MM.1S (cell line): ENCODE measurements at places on chromosomes 5 and 9.

GRCh38 chr9:37730256-37730655 lies 23.3 kb upstream of the TRMT10B start:
- no peak for DNase-seq

GRCh38 chr9:89720696-89721175 lies 115.9 kb downstream of the GADD45G start:
- no peak for DNase-seq

DNA sequence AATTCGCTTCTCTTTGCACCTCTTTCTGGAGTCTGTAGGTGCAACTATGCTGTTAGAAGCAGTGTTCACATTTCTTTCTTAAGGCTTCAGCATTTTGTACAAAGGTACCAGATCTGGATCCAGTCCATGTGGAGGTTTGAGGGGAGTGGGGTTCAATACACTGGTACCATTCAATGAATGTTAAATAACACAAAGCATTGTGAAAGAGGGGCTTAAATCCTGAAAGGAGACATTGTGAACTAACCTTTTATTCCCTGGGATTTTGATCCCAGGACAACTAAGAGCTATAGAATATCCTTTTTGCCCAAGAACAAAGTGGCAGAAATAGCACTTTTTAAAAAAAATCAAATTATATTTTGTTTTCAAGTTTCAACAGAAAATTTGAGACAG lies 107.7 kb upstream of the VCAN start:
- no peak for DNase-seq

DNA sequence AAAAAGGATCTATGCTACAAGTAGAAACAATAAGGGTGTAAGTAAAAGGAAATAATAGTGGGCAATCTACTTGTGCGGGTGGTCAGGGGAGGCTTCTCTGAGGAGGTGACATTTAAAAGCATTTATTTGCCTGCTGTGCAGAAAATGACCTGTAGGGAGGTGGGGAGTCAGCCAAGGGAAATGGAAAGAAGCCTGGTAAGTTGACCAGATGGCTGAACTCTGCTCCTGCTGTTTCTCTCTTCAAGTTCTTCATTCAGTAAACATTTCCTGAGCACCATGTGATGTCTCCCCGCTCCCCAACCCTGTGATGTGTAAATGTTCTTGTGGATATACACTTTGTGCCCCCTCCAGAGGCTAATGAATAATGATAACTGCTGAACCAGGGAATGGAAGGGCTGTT lies 9.9 kb upstream of the SPIN1 start:
- no peak for DNase-seq

GRCh38 chr5:163497315-163497714 lies 8.1 kb upstream of the MAT2B start:
- DNase-seq = no peak

GRCh38 chr5:96439477-96440184 lies 6.6 kb upstream of the PCSK1 start:
- peak; percentile 93 for DNase-seq

GRCh38 chr5:177599731-177600507 lies at the start of gene B4GALT7:
B4GALT7 (plus strand) TSS chr5:177600132; CDS start chr5:177600211, 79 bp downstream.
- DNase-seq = peak; percentile 88

DNA sequence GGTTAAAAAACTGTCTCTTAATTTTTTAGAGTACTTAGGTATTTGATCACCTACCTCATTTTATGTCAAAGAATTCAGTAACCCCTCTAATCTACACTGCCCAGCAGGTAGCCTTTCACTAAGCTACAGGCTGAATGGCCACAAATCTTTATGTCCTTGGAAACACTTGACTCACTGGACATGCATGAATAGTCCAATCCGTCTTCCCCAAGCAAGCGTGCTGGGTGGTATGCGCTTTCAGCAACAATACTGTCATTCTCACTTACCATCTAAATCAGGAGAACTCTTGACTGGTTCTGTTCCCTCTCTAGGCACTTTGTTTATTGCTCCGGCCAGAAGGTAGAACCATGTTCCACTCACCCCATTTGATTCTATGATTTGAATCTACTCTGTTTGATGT lies 73.1 kb downstream of the TRPM3 start:
- no peak for DNase-seq

GRCh38 chr9:9855177-9856078 lies 757.4 kb downstream of the PTPRD start:
- DNase-seq = peak; percentile 25

DNA sequence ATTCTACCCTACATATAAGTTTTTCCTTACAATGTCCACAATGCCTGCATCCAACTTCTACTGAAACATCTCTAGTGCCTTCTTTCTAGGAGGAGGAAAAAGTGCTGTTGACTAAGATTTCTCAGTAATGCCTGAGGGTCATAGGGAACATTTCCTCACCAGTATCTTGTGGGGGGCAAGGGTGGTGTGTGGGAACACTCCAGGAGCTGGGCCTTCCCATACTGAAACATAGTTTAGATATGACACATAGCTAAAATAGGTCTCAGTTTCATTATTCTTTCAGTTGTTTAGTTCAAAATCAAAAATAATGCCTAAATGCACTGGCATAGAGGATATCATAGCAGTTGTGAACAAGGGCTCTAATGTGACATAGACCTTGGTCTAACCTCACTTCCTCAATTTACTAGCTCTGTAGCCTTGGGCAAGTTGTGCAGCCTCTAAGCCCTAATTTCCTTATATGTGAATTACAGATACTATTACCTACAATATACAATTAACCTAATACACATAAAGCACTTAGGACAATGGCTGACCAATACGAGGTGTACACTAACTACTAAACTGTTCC lies 66.1 kb downstream of the HAPLN1 start:
- DNase-seq = peak; percentile 18

GRCh38 chr5:57299986-57300385 lies 126.1 kb downstream of the GPBP1 start:
- no peak for DNase-seq

GRCh38 chr9:128007566-128008138 lies 26.9 kb upstream of the EEIG1 start:
- DNase-seq = peak; percentile 76

GRCh38 chr5:96370976-96371375 lies 62.1 kb downstream of the PCSK1 start:
- no peak for DNase-seq

DNA sequence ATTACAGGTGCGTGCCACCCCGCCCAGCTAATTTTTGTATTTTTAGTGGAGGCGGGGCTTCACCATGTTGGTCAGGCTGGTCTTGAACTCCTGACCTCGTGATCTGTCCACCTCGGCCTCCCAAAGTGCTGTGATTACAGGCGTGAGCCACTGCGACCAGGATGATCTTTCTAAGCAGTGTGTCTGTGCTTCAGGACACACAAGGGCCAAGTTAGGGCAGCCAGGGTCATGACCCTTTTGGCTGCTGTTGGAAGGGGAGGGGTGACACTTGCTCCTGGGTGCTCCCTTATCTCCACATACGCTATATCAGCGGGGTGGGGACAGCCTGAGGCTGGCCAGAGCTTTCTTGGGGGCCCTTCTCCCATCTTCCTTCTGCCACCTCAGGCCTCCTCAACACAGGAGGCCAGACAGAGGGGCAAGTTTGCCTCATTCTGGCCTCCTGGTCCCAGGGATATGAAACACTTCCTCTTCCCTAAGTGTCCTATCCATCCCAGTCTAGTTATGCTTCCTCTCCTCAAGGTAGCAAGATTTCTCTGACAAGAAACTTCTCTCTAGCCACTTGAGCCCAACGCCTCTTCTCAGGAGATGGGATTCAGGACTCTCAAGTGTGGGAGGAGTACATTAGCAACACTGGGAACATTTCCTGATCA lies 1.9 kb upstream of the ZNF79 start:
- DNase-seq = no peak

- DNase-seq = no peak
These were observed 159.3 kb downstream of the GABBR2 start for GRCh38 chr9:98549401-98549800.

GRCh38 chr5:134491841-134492442 lies 33.5 kb upstream of the JADE2 start:
- DNase-seq = no peak

DNA sequence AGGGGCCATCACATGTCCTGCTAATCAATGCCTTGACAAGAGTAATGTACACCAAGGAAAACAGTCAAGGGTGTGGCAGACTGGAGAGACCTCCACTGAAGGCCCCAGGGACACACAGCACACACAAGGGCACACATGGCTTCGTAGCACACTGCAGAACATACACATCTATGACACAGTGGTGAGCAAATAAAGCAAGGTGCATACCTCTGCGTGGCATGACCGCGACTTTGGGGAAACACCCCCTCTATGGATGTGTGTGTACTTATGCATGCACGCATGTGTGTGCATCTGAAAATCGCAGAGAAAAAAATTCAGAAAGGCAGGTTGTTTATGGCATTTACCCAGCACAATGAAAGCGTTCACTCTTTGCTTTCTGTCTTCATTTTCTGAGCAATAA lies 20.5 kb downstream of the SEMA4D start:
- DNase-seq = no peak

DNA sequence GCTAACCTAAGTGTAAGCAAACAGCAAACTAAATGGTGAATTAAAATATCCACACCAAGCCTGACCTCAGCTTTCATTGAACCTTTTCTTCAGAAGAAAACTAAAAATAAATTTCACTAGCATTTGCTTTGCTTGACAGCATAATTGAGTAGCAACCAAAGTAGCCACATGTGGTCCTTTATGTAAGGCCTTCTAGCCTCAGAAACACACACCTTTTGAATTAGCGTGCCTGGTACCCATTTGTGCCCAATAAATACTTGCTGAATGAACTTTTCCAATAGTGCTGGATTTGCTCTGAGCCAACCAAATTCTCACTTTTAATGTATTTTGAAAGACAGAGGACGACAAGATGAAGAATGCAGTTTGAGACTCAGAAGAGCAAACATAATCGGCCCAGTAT lies 2.1 kb upstream of the NIPBL start:
- no peak for DNase-seq

DNA sequence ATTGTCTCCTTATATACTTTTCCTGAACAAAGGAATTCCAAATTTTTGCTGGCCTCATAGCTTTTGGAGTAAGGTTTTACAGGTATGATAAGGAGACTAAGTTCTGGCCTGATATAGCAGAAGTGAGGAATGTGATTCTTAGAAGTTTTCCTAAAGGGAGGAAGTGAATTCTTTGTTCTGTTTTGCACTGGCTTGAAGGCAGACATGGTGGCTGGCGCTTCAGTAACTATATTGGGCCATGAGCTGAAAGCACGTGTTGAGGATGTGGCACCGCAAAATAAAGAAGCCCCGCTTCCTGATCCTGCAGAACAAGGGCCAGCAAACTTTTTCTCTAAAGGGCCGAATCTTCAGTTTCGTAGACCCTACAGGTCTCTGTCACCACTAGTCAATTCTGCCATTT lies 224.2 kb downstream of the SNX18 start:
- DNase-seq = no peak

DNA sequence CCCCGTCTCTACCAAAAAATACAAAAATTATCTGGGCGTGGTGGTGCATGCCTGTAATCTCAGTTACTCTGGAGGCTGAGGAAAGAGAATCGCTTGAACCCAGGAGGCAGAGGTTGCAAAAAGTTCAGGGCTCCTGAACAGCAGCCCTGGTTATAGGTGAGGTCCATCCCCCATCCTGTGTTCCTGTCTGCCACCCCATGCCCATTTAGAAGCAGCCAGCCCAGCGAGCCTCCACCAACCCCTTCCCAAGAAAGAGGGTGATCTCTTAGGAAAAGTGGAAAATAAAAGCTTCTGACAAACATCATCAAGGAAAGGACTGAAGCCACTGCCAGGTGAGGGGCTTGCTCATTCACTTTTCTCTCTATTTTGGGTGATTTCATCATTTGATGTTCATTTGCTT lies 55.8 kb downstream of the FSTL4 start:
- DNase-seq = no peak

GRCh38 chr9:20604562-20604961 lies 17.7 kb downstream of the MLLT3 start:
- peak; percentile 35 for DNase-seq

DNA sequence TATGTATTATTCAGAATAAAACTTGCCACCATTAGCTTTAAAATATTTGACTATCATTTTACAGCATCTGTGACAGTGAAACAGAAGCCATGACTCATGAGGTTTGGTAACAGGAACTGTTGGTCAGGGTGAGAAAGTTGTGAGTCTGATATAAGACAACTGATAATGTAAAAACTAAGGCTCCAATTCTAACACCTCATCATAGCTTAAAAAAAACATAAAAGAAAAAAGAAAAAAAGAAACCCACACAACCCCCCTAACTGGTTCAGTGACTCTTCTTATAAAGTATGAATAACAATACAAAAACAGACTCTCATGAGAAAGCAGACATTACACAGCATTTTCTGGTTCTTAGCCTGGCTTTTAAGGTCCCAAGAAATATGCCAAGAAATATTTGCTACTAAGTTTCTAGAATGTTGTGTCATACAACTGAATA lies 85.8 kb downstream of the MRPS27 start:
- no peak for DNase-seq

DNA sequence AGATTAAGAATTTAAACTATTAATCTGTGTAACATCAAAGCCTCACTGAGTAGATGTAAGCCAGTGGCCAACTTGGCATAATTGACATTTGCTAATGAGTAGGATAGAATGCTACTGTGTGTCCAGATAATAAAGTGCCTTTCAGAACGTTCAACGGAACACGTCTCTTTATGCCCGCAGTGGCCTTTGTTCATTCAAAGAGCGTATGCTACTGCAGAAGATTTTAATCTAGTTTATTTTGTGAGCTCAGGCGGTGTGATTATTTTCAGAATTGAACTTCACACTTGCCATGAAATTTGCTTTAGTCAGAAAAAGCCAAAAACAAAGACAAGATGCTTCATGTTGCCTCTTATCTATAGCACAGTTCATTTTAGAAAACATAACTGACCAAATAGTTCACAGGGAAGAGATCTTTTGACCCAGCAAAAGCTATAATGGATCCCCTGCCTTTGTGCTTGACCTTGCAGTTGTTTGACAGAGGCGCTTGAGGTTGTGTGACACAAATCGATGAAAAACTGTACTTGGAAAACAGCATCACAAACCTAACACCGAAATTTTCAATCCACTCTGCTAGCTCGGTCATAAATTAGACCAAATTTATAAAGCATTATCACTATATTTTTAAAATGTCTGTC lies 530.9 kb upstream of the TYRP1 start:
- DNase-seq = no peak

- no peak for DNase-seq
These were observed 358.6 kb downstream of the MSX2 start for GRCh38 chr5:175082866-175083590.

- no peak for DNase-seq
These were observed 284.8 kb upstream of the GRAMD2B start for GRCh38 chr5:126138281-126138931.
